ENCODE measurements at places on chromosomes 16 and 17.

DNA sequence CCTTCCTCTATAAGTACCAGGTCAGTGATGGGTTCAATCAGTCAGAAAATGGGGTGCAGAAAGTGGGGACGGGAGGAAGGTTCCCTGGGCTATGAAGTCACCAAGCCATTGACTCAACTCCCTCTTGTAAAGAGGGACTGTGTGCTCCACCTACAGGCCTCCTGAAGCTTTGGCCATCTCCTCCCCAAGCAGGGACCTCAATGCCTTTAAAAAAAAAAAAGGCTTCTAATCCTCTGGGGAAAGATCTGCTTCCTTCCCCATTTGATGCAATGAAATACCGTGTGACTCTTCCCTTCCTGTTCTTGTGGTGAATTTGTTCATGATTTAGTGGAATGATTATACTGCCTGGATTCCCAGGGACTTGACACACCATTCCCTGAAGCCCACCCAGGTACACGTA, 30.8 kb downstream of the VWA3A start:
- DNase-seq: peak; percentile 5

- no peak for DNase-seq
These were observed 49.4 kb downstream of the MYH10 start for GRCh38 chr17:8580952-8581658.

DNA sequence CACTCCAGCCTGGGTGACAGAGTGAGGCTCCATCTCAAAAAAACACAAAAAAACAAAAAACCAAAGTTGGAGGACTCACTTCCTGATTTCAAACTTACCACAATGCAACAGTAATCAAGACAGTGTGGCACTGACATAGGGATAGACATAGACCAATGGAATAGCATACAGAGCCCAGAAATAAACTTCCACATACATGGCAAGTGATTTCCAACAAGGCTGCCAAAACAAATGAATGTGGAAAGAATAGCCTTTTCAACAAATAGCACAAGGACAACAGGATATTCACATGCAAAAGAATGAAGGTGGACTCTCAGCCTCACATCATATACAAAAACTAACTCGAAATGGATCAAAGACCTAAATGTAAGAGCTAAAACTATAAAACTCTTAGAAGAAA, 36.8 kb upstream of the RASD1 start:
- no peak for DNase-seq

DNA sequence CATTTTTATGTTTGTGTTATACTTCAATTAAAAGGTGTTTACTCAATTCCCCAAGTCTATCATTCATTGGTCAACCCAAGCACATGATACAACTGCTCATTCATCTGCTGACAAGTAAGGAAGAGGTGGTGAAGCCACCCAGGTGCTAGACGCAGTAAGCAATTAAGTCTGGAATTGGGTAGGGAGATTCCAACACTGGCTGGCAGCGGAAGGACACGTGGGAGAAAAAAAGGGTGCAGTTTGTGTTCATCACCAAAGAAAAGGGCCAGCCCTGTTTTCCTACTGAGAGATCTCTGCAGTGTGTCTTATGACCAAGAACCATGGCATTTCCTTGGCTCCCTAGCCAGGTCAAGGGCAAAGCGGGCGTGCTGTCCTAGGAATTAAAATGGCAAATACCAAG, 11.8 kb upstream of the ZNF23 start:
- no peak for DNase-seq

GRCh38 chr17:35793257-35793656, 2.2 kb downstream of the MMP28 start:
- DNase-seq: no peak

- no peak for DNase-seq
These were observed 394.8 kb downstream of the KCNJ2 start for GRCh38 chr17:70564006-70564620.

DNA sequence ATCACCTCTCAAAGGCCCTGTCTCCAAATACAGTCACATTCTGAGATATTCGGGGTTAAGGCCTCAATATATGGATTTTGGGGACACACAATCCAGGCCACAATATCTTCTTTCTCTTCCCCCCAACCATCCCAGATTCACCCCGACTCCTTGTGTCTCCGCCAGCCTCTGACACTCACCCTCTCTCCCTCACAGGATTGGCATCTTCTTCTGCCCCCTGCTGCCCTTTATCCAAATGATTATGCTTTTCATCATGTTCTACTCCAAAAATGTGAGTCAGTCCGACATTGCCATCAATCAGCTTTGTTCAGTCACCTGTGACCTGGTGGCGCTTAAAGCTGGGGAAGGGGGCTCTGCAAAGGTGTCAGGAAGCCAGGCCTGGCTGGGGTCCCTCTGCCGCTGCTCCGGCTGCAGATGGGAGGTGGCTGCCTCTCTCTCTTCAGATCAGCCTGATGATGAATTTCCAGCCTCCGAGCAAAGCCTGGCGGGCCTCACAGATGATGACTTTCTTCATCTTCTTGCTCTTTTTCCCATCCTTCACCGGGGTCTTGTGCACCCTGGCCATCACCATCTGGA, 35.1 kb downstream of the GDE1 start:
- no peak for DNase-seq

GRCh38 chr16:11401161-11402050, 56.1 kb downstream of the RMI2 start:
- DNase-seq: no peak

GRCh38 chr16:12794486-12795387, 8.9 kb downstream of the CPPED1 start:
- DNase-seq: no peak
